ENCODE measurements at places on chromosomes 1 and 21.

DNA sequence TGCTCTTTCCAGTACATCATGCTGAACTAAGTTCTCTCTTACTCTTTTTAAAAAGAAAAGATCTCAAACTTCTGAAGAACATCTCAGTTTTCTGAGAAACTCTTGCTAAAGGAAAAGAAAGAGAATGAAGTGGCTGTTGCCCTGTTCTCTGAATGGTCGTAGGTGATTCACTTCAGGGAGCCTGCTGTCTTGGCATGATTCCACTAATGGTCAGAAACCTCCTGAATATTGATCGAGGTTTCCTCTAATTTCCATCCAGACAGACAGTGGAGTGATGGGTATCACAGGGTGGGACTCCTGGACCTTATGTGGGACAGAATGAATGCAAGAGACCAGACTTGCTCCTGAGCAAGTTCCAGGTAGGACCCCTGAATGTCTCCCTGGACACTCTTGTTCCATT is 2.5 kb downstream of the FCRL2 start:
- no peak for DNase-seq

- DNase-seq, result no peak
Observed at GRCh38 chr1:112514901-112515300, 6.1 kb downstream of the WNT2B start.

GRCh38 chr1:209777587-209777986 is 6.8 kb downstream of the C1orf74 start:
- no peak for DNase-seq

- DNase-seq, result no peak
Observed at GRCh38 chr1:208731981-208732821, 488.0 kb upstream of the PLXNA2 start.

DNA sequence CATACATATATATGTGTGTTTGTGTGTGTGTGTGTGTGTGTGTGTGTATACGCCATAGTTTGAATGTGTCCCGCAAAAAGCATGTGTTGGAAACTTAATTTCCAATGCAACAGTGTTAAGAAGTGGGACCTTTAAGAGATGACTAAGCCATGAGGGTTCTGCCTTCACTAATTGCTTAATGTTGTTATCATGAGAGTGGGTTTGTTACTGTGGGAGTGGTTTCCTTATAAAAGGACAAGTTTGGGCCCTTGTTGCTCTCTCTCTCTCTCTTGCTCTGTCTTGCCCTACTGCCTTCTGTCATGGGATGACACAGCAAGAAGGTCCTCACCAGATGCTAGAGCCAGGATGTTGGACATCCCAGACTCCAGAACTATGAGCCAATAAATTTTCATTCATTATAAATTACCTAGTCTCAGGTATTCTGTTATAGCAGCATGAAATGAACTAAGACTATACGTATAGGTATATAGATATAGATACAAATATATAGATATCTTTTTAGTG is 103.8 kb upstream of the ZC3H11B start:
- DNase-seq, result no peak

DNA sequence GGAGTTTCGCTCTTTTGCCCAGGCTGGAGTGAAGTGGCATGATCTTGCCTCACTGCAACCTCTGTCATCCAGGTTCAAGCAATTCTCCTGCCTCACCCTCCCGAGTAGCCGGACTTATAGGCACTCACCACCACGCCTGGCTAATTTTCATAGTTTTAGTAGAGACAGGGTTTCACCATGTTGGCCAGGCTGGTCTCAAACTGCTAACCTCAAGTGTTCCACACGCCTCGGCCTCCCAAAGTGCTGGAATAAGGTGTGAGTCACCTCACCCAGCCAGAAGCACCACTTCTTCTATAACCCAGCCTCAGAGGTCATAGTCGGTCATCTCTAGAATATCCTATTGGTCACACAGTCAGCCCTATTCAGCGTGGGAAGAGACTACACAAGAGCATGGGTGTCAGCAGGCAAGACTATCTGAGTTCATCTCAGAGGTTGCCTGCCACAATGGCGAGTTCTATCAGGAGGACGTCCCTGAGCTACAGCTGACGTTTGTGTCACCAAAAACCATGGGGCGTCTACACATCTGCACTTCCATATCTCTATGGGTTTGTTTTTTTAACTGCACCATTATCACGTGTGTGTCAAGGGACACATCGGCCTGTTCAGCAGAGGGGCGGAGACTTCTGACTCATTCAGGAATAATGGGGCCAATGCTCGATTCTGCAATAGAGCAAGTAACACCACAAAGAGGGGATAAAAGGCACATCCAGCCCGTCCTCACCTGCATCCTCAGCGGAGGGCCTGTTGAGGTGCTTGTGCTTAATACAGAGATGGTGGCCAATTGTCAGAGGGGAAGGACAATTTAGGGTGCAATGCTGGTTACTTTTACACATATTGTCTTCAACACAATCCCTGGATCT is 256.3 kb upstream of the IRF2BP2 start:
- DNase-seq, result no peak

DNA sequence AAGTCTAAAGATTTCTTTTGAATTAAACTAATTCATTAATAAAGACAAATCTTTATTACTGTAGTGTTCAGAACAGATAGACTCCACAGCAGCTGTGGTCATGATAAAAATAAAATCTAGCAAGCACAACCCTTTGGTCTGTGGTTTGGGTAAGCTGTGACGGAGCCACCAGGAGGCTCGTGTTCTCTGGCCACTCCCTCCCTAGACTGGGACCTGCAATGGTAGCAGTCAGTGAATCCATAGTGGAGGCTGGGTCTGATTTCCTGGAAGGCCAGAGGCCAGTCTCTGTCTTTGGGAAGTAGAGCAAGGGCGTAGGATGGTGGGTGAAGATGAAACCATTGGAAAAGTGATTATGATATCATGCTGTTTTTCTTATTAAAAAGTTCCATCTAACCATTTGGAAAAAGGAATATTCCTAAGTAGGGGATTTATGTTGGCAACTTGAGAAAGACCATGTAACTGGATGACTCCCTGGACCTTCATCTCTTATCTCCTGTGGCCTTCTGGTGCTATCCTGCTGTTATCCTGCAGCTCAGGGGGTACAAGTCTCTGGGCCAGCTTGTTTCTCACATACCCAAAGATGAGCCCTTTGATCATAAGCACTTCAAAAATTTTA is 39.0 kb downstream of the TENT5C start:
- no peak for DNase-seq

GRCh38 chr1:236020359-236021219 is 44.3 kb downstream of the NID1 start:
- no peak for DNase-seq

- DNase-seq, result no peak
Observed at GRCh38 chr1:166511761-166512160, 327.5 kb upstream of the POGK start.

GRCh38 chr1:84834419-84835064 is 58.5 kb downstream of the LPAR3 start:
- DNase-seq, result no peak

GRCh38 chr1:201531551-201532425 is 7.1 kb upstream of the NAV1 start:
- DNase-seq, result no peak

DNA sequence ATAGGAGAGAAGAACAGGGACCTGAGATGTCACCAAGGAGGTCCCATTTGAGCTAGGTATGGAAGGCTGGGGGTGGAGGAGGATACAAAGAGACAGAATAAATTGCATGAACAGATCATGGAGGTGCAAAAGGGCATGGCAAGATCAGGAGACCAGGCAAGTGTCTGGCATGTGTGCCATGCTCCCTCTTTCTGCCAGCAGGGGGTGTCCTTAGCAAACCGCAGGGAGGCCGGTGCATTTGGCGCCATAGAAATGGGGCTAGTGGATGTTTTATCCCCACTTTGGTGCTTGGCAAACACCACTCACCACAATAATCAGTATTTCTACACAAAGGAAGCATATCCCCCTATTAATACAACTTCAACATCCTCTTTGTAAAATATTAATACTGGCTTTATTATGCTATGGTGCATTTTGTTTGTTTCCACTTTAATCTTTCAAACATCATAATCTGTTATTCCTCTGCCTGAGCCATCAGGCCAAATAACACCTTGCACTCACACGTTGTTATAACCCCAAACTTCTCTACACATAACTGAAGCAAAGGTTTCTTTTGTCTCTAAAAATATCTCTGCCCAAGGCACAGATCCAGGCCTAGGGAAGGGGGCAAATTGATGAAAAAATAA is 25.9 kb downstream of the S100A6 start:
- DNase-seq, result peak; percentile 41

- DNase-seq, result no peak
Observed at GRCh38 chr1:50661626-50662025, 238.4 kb upstream of the DMRTA2 start.

DNA sequence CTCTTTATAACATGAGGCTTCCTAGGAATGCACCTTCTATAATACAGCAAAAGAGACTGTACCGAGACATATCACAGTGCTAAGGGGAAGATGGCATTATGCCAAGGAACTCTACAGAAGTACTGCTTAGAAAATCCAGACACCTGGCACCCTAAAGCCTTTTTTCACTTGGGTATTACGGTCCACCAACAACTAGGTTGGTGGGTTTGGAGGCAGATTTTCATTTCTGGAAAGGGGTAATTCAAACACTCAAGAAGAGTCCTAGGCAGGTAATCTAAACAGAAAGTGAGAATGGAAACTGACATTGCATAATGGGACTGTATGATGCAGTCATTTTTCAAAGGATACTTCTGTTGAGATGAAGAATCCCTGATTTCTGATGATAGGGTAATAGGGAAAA is 19.6 kb downstream of the SCMH1 start:
- no peak for DNase-seq

GRCh38 chr21:35197191-35197590 is 148.1 kb upstream of the RUNX1 start:
- DNase-seq, result no peak

DNA sequence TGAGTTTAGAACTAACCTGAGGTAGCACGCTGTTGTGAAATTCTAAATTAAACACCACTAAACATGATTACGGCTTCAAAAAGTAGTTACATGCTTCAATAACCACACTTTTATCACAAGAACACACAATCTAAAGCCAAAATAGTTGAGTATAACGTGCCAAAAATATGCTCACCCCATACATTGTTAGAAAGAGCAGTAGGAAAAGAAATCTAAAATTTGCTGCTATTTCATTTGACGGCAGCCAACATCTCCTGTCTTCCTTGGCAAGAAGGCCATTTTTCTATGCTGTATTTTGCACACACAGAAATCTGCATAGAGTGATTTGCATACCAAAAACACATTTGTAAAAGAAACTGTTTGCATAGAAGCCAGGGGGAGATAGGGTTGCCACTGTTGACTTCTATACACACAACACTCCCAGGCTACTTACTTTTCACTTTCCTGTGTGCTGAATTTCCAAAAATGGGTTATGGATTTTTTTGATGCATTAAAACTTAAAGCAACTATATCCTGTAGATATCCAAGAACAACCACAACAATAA is 42.9 kb upstream of the DMRTB1 start:
- no peak for DNase-seq

- DNase-seq, result peak; percentile 90
Observed at GRCh38 chr1:154328318-154329151, 3.2 kb downstream of the ATP8B2 start.

GRCh38 chr1:66160719-66161118 is 368.0 kb downstream of the PDE4B start:
- DNase-seq, result no peak

DNA sequence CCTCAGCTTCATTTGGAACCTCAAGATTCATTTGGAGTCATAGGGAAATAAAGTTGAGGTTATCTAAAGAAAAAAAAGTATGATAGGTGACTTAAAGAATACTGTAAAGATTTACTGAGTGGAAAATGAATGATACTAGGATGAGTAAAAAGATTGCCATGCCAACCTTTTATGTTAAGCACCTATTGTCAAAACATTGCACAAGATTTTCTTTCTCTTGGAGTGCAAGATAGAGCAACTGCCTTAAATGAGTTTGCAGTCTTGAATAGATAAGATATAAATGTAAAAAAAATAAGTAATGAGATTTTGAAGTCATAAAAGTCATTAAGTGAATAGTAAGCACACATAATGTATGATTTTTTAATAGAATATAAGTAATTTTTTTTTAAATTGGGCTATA is 5.1 kb upstream of the ANGPTL1 start:
- no peak for DNase-seq

DNA sequence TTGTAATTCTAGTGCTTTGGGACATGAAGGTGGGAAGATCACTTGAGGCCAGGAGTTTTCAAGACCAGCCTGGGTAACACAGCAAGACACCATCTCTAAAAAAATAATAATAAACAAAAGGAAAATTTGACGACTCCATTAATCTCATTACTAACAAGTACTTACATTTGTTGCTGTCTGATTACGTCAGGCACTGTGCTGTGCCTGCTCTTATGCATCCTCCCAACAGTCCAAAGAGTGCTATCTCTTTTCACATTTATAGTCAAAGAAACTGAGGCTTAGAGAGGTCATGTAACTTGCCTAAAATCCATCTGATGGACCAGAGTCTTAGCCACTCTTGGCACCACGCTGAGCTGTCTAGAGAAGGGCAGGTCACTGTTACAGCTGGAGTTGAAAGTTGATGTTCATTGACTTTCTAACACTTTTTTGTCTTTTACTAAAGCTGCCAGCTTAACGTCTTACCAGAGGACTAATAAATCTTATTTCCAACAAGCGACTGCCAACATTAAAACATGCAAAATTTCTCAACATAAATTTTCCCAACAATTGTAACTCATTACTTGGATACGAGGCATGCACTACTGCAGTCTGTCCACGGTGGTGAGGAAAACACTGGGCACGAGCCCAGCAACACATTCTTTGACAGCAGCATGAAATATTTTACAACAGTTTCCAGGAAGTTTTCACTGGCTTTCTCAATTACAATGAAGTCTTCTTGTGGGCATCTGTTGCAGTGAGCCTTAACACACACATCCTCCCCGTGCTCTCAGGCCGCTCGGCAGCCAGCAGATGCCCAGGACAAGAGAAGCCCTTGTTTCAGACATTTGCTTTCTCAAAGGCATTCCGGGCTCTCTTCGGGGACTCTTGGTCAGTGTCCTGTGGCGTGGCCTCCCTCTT is 262.9 kb upstream of the PROX1 start:
- no peak for DNase-seq

- DNase-seq, result no peak
Observed at GRCh38 chr1:36116901-36117300, 8.1 kb downstream of the COL8A2 start.

DNA sequence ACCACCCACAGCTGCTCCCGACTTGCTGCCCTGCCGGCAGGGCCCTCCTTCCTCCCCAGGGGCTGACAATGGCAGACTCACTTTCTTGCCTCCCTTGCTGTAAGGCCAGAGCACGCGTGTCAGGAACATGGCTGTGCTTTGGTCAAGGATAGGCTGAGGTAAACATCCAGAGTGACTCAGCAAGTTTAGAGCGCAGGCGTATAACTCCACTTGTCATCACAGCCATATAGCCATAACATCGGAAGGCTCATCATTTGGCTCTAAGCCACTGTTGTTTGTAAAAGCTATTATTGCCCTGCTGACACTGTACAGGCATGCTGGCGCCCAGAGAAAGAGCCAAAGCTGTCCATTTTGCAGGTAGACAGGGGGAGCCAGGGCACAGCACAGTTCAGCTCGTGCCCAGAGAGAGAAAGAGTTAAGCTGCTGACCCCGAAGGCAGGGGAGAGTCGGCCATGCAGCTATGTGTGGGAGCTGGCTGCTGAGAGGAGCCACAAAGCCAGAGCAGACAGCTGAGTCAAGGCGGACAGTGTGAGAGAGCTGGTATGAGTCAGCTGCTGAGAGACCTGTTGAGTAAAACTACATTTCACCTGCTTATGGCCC is 60.6 kb downstream of the GNG4 start:
- DNase-seq, result no peak

GRCh38 chr1:43203859-43204258 is 31.7 kb downstream of the CFAP57 start:
- DNase-seq, result no peak

- DNase-seq, result no peak
Observed at GRCh38 chr1:186967656-186968394, 139.1 kb downstream of the PLA2G4A start.

GRCh38 chr1:55249646-55250398 is 34.7 kb upstream of the USP24 start:
- DNase-seq, result no peak
